ENCODE measurements at places on chromosomes 1 and 21.

DNA sequence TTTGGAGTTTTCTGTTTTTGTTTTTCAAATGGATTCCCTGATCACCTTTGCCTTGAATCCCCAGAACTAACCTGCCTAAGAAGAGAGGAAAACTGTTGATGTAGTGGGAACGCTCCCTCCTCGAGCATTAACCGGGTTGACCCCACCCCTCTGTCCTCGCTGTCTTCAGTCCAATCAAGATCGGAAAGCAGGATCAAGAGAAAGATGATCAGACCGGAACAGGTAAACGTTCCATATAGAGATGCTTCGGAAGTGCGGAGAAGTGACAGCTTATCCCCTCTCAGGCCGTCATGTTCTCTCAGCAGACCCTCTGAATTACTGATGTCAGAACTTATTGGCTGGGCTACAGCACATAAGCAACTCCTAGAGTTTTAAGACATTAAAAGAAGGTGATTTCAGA is 800 bp upstream of the FAM163A start:
- DNase-seq, result no peak

DNA sequence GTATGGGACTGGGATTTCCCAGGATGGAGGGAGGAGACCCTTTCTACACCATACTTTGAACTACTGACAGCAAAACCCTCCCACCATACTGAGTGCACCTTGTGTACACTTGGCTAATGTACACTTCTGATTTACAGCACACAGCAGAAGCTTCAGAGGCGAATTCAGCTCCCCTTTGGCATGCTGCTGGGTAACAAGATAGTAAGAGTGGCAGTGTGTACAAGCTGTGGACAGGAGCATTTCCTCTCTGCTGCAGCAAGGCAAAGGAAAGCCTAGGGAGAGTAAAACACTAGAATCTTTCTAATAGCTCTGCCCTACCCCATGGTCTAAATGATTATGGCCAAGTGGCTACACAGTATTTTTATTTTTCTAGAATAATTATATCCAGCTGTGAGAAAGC is 83.9 kb upstream of the ARTN start:
- DNase-seq, result no peak

GRCh38 chr1:225853441-225853840 is 28.7 kb downstream of the TMEM63A start:
- no peak for DNase-seq

DNA sequence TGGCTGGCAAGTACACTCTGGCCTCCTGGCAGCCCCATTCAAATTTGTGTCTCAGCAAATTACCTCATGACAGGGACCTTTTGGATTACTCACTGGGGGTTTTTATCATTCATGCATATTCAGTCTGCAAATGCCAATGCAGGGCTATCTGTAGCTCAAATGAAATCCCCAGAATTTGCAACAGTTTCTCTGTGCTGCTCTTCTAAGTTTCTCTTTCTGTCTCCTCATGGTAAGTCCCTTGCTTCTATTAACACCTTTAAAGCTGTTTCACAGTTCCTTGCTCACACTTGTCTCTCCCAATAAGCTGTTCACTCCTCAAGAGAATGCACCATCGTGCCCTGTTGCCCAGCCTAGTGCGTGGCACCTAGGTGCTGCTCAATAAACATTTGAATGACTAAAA is 3.3 kb upstream of the FAM78B start:
- DNase-seq, result no peak

GRCh38 chr1:45879885-45880598 is 76.6 kb downstream of the MAST2 start:
- no peak for DNase-seq

DNA sequence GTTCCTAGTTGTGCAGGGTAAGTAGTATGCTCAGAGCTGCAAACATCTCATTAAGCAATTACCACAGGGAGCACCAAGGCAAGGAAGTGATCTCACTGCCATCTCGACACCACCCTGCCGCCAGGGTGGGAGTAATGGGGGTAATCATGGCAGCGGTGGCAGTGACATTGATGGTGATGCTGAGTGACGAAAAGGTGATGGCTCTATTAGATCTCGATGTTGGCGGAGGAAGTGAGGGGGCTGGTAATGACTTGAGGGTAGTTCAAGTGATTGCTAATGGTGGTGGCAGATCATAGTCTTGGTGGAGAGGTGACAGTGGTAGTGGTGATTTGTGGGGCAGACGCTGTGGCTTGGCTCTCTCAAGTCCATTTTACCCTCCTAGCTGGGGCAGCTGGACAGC is 25.4 kb upstream of the TENT5B start:
- DNase-seq, result no peak

DNA sequence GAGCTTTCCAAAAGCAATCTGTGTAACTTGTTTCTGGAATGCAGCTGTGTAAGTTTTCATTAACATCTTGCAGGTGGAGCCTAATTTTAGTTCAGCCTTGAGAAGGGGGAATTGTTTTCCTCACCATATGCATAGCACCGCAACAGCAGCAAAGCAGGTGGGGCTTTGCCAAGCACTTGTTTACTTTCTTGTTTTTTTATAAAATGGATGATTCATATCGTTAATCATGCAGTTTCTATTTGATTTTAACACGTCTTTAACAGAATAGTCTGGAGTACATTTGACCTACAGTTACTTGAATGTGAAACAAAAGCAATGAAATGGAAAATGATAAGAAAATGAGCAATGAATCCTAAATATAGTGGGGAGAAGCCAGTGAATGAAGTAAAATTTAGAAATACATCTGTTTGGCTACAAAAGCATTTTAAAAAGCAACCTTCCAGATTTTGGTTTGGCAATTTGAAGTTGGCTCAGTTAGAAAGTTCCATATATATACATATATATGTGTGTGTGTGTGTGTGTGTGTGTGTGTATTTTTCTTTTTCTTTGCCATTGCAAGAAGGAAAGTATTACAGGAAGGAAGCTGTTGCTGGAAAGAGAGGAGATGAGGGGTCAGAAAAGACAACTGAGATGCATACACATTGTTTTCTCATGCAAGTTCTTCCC is 119.0 kb upstream of the ADGRL2 start:
- DNase-seq, result no peak
